ENCODE measurements at places on chromosomes 1 and 21. TPM values are rescaled to one million over a fixed set of nuclear protein-coding genes. Genes with fewer than 3 reads are reported as not detected.

- H3K27me3 ChIP-seq: no peaks in the 10 kb centered on the region
- H3K4me1 ChIP-seq: no peaks in the 10 kb centered on the region
- H3K4me3 ChIP-seq: no peak overlapping the region
Observed at GRCh38 chr1:17066361-17067068, 12.7 kb upstream of the SDHB start.

- H3K36me3 ChIP-seq: no peaks in the 10 kb centered on the region
- no peaks in the 10 kb centered on the region for H3K4me1 ChIP-seq
- H3K4me3 ChIP-seq: no peak overlapping the region
- H3K27ac ChIP-seq: no peak overlapping the region
Observed at GRCh38 chr1:240499012-240499411, 112.9 kb downstream of the GREM2 start.

DNA sequence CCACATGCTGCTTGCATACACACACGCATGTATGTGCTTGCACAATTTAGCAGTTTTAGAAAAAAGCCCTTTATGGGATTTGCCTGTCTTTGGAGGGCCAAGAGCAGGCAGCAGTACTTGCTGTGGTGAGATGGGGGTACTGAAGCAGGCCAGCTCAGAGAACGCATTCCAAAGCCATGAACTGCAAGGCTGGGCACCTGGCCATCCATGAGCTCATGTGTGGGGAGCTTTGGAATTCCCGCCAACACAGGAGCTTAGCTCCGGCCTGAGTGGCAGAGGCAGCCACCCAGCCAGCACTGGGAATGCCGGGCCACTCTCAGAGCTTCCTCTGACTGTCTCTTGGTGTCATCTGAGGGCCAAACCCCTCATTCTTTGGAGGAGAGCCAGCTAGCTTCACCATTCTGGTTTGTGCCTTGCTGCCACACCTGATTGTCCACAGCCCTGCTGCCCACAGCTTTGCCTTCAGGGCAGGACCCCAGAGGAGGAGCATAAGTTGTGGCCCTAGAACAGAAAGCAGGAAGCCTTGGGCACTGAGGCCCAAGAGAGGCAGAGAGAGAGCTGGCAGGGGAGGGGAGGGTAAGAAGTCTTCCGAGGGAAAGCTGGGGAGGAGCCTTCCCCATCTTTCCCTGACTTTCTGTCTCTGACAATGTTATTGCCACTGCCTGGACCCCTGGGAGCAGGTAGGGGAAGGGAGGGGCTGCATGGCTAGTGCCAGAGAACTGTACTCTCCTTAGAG, 92.1 kb upstream of the POU3F1 start:
- H3K4me3 ChIP-seq: no peak overlapping the region
- DNase-seq: peak; percentile 94
- H3K36me3 ChIP-seq: no peaks in the 10 kb centered on the region
- no peak overlapping the region for H3K27ac ChIP-seq

DNA sequence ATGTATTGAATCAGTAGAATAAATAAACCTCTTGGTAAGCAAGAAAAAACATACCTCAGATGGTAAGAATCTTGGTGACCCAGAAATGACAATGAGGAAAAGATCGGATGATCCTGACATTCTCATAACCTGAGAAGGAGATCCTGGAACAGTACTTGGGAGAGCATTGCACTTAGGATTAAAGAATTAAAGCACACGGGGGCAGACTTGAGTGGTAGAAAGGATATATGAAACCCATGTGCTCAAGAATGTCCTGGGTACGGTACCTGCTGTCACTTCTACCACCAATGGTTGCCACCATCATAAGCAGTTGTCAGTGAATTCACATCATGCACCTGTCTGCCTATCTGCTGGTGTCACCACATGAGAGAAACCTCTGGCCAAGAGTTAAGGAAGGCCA, 108.9 kb upstream of the GJB5 start:
- no peaks in the 10 kb centered on the region for H3K27me3 ChIP-seq
- H3K4me3 ChIP-seq: no peak overlapping the region
- DNase-seq: no peak
- no peaks in the 10 kb centered on the region for H3K36me3 ChIP-seq
- H3K27ac ChIP-seq: no peak overlapping the region
- no peaks in the 10 kb centered on the region for H3K4me1 ChIP-seq

- DNase-seq: no peak
- no peaks in the 10 kb centered on the region for H3K36me3 ChIP-seq
- H3K4me1 ChIP-seq: peaks cover 3% of the 10 kb centered on the region
- no peak overlapping the region for H3K27ac ChIP-seq
Observed at GRCh38 chr1:115182012-115182715, 92.9 kb upstream of the TSPAN2 start.

DNA sequence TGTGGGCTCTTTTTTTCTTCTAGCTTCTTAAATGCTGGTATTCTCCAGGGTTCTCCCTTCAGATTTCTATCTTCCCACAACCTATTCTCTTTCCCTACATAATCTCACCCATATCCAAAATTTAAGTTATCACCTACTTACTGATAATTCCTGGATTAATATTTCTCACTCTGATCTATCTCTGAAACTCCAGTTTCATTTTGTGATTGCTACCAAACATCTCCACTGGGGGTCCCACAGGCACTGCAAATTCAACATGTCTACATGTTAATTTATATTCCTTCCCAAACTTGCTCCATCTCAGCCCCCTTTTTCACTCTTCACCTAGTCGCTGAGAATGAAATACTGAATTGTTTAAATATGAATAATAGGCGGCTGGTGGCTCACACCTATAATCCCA, 9.9 kb upstream of the C1orf141 start:
- H3K27me3 ChIP-seq: peaks cover 2% of the 10 kb centered on the region
- H3K4me1 ChIP-seq: no peaks in the 10 kb centered on the region
- no peak overlapping the region for H3K4me3 ChIP-seq
- H3K36me3 ChIP-seq: no peaks in the 10 kb centered on the region
- no peak for DNase-seq

DNA sequence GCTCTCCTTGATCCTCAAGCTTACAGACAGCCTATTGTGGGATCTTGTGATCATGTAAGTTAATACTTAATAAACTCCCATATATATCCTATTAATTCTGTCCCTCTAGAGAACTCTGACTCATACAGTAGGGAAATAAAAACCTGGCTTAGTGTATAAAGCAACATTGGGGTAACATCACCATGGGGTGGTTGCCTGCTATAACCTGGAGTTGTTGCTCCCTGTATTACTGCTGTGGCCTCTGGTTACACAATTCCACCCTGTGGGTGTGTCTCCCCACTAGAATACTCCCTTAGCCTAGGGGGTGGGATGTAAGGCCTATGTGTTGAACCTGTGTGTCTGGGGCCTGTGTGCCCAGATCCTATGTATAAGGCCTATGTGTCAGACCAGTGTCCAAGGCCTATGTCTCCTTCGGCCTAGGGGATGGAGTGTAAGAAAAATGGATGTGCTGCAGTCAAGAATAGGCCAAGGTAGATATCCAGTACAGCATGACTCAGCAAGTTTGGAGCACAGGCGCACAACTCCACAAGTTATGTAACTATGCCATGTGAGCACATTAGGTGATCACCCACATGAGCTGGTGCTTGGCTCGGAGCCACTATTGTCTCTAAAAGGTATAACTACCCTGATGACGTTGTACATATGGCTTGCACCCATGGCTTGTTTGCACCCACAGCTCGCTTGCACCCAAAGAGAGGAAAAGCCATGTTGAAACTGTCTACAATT, 96.8 kb upstream of the C1orf21 start:
- no peaks in the 10 kb centered on the region for H3K27me3 ChIP-seq
- H3K4me1 ChIP-seq: no peaks in the 10 kb centered on the region
- peak; percentile 17 for DNase-seq
- no peaks in the 10 kb centered on the region for H3K36me3 ChIP-seq

DNA sequence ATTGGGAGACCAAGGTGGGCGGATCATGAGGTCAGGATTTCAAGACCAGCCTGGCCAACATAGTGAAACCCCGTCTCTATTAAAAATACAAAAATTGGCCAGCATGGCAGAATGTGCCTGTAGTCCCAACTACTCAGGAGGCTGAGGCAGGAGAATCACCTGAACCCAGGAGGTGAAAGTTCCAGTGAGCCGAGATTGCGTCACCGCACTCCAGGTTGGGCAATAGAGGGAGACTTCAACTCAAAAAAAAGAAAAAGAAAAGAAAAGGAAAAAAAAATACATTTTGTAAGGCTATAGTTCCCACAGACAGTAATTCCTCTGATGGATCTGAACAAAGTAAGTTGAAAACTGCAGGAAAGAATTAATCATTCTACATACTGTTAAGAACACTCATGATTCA, 48.1 kb upstream of the CD46 start:
- H3K4me3 ChIP-seq: no peak overlapping the region
- no peak overlapping the region for H3K27ac ChIP-seq
- DNase-seq: no peak
- H3K27me3 ChIP-seq: no peaks in the 10 kb centered on the region
- no peaks in the 10 kb centered on the region for H3K4me1 ChIP-seq

DNA sequence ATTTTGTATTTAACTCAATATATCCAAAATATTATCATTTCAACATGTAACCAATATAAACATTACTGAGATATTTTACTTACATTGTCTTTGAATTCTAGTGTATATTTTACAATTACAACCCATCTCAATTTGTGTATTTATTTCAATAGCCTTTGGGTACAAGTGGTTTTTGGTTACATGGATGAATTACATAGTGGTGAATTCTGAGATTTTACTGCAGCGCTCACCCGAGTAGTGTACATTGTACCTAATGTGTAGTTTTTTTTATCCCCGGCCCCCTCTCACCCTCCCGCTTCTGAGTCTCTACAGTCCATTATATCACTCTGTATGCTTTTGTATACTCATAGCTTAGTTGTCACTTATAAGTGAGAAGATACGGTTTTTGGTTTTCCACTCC, 117.0 kb upstream of the GALNT2 start:
- H3K4me1 ChIP-seq: no peaks in the 10 kb centered on the region
- H3K36me3 ChIP-seq: no peaks in the 10 kb centered on the region
- no peak overlapping the region for H3K4me3 ChIP-seq
- no peak for DNase-seq

- H3K4me1 ChIP-seq: peaks cover 11% of the 10 kb centered on the region
- H3K27ac ChIP-seq: peak overlapping the region; percentile 99
- H3K4me3 ChIP-seq: no peak overlapping the region
- peak; percentile 46 for DNase-seq
- H3K27me3 ChIP-seq: no peaks in the 10 kb centered on the region
Observed at GRCh38 chr1:207825719-207826556, 74.1 kb downstream of the CD46 start.

GRCh38 chr1:45840704-45841103, 37.3 kb downstream of the MAST2 start:
- no peaks in the 10 kb centered on the region for H3K36me3 ChIP-seq
- no peaks in the 10 kb centered on the region for H3K27me3 ChIP-seq
- H3K27ac ChIP-seq: no peak overlapping the region
- no peaks in the 10 kb centered on the region for H3K4me1 ChIP-seq

GRCh38 chr21:25464275-25464674, 143.0 kb downstream of the MRPL39 start:
- DNase-seq: no peak
- H3K27ac ChIP-seq: no peak overlapping the region
- H3K4me3 ChIP-seq: no peak overlapping the region
- no peaks in the 10 kb centered on the region for H3K4me1 ChIP-seq
- no peaks in the 10 kb centered on the region for H3K36me3 ChIP-seq
- H3K27me3 ChIP-seq: no peaks in the 10 kb centered on the region

DNA sequence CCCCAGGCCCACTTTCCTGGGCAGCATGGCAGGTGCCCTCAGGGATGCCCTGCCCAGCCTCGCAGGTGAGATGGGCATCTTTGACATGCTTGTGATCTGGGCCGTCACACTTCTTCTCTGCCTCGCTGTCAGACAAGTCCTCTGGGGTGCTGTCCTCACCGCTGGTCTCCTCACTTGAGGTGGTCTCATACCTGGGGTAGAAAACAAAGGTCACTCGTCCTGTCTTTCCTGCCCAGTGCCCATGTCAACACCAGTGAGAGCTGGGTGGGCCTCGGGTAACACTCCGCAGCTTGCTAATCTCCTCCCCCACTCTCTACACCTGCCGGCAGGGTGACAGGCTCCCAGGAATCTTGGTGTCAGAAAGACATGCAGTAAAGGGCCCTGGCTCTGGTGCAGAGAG, 50.9 kb downstream of the KANK4 start:
- no peak for DNase-seq
- no peak overlapping the region for H3K27ac ChIP-seq
- H3K4me1 ChIP-seq: peaks cover 19% of the 10 kb centered on the region
- no peaks in the 10 kb centered on the region for H3K27me3 ChIP-seq

GRCh38 chr1:35030756-35031446, 844 bp downstream of the ZMYM6 start:
- DNase-seq: peak; percentile 19
- H3K27ac ChIP-seq: peak overlapping the region; percentile 87
- no peaks in the 10 kb centered on the region for H3K27me3 ChIP-seq
- peaks cover 6% of the 10 kb centered on the region for H3K4me1 ChIP-seq
- peaks cover 4% of the 10 kb centered on the region for H3K36me3 ChIP-seq
- peak overlapping the region; percentile 64 for H3K4me3 ChIP-seq

DNA sequence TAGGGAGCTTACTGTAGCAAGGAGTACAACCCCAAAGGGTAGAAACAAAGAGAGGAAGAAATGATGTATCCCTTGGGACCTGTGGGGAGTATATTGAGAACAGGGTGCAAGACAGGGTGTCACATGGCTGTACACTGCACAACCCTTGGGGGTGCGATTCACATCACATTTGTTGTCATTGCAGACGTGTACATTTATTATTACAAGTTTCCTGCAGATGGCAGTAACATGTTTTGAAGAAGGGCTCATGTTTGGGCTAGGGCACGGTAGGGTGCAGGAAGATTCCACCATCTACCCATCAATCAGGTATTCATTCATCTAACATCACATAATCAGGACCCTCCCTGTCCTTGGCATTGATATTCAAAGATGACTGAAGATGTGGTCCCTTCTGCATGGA, 62.5 kb downstream of the NDUFS5 start:
- no peaks in the 10 kb centered on the region for H3K27me3 ChIP-seq
- no peaks in the 10 kb centered on the region for H3K36me3 ChIP-seq
- no peak overlapping the region for H3K4me3 ChIP-seq
- no peak overlapping the region for H3K27ac ChIP-seq
- DNase-seq: no peak

GRCh38 chr21:46418265-46418946, 40.3 kb upstream of the DIP2A start:
- H3K27ac ChIP-seq: no peak overlapping the region
- H3K4me3 ChIP-seq: no peak overlapping the region
- peaks cover 6% of the 10 kb centered on the region for H3K36me3 ChIP-seq

GRCh38 chr1:15524283-15525049, 451 bp upstream of the CASP9 start:
- H3K27ac ChIP-seq: peak overlapping the region; percentile 93
- peaks cover 11% of the 10 kb centered on the region for H3K4me1 ChIP-seq
- no peaks in the 10 kb centered on the region for H3K36me3 ChIP-seq
- H3K27me3 ChIP-seq: no peaks in the 10 kb centered on the region
- DNase-seq: peak; percentile 99

- DNase-seq: no peak
- no peaks in the 10 kb centered on the region for H3K27me3 ChIP-seq
- H3K36me3 ChIP-seq: no peaks in the 10 kb centered on the region
- H3K4me3 ChIP-seq: no peak overlapping the region
- H3K27ac ChIP-seq: no peak overlapping the region
Observed at GRCh38 chr1:76876655-76877395, 9.5 kb downstream of the ST6GALNAC5 start.

The FAM76A gene
- 18.1 TPM for total RNA-seq

The GBP2 gene
- total RNA-seq: 33.9 TPM

The GIPC2 gene
- total RNA-seq: 2.4 TPM

The FCRL2 gene
- total RNA-seq: 2.3 TPM

The APOBEC4 gene
- total RNA-seq: 3.3 TPM
